Lower lobe of right lung (tissue), 2 donors: ENCODE measurements at places on chromosomes 11 and 22.

DNA sequence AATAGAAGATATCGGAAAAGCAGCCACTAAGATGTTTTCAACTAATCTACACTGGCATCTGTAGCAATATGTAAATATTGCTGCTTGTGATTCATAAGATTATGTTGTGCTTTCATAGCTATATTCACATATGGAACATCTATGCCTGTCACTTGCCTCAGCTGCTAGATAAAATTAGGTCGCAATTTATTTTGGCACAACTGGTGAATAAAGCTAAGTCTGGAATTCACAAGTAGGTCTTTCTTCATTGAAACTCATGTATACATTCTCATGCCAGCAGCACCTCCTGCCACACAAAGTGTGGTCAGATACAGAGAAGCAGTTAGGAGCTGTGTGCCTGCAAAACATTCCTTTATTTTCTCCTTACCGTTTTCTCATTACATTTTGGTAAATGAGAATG lies 543.3 kb upstream of the CHORDC1 start:
- no peak overlapping the region for H3K27ac ChIP-seq
- no peak for DNase-seq
- H3K4me3 ChIP-seq = no peak overlapping the region
- H3K4me1 ChIP-seq = no peaks in the 10 kb centered on the region
- H3K36me3 ChIP-seq = no peaks in the 10 kb centered on the region

- peaks cover 7% of the 10 kb centered on the region for H3K27me3 ChIP-seq
- H3K36me3 ChIP-seq = no peaks in the 10 kb centered on the region
- no peak for DNase-seq
- no peaks in the 10 kb centered on the region for H3K4me1 ChIP-seq
These were observed 117.1 kb downstream of the ENTHD1 start for GRCh38 chr22:39776295-39777009.

- H3K27ac ChIP-seq = peak overlapping the region; percentile 4
- peaks cover 33% of the 10 kb centered on the region for H3K4me1 ChIP-seq
- DNase-seq = no peak
These were observed 104.7 kb upstream of the E2F8 start for GRCh38 chr11:19345519-19345847.

DNA sequence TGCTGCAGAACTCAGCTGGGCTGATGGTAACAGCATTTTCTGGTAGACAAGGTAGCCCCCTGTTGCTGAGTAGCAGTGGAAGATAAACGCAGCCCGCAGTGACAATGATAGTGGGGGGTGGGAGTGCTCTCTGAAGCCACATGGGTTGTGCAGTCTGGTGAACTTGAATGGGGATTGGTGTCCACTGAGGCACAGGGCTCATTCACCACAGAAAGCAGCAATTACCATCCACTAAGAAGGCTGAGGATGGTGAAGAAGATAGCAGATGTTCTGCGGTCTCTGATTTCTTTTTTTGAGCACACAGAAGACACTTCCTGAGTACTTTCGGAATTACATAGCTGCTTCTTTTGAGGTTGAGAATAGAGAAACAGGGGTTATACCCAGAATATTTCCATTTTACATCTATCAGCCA lies 150.3 kb downstream of the LRRC4C start:
- no peaks in the 10 kb centered on the region for H3K4me1 ChIP-seq
- H3K36me3 ChIP-seq = no peaks in the 10 kb centered on the region
- no peaks in the 10 kb centered on the region for H3K27me3 ChIP-seq

DNA sequence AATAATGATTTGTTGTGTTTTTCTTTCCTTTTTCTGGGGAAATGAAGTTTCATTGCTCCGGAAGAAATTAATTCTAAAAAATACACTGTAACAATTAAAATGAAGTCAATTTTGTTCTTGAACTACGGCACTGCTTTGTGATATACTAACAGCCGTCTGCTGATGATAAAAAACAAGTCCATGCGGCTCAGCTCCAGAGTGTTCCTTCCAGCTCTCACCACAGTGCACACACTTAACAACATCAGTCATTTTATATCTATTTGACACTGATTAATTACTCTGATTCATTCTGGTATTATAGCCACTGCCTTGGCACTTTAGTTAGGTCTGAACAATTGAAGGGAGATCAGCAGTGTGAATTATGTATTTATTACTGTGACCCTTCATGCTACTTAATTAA lies 97.4 kb upstream of the SLC6A5 start:
- no peaks in the 10 kb centered on the region for H3K27me3 ChIP-seq
- H3K4me3 ChIP-seq = no peak overlapping the region
- no peak overlapping the region for H3K27ac ChIP-seq
- H3K4me1 ChIP-seq = no peaks in the 10 kb centered on the region
- H3K36me3 ChIP-seq = peaks cover 4% of the 10 kb centered on the region

GRCh38 chr22:36332623-36333332 lies 55.0 kb downstream of the MYH9 start:
- H3K27ac ChIP-seq = peak overlapping the region; percentile 90
- peak; percentile 61 for DNase-seq
- H3K4me3 ChIP-seq = peak overlapping the region; percentile 22
- no peaks in the 10 kb centered on the region for H3K27me3 ChIP-seq
- peaks cover 100% of the 10 kb centered on the region for H3K4me1 ChIP-seq

DNA sequence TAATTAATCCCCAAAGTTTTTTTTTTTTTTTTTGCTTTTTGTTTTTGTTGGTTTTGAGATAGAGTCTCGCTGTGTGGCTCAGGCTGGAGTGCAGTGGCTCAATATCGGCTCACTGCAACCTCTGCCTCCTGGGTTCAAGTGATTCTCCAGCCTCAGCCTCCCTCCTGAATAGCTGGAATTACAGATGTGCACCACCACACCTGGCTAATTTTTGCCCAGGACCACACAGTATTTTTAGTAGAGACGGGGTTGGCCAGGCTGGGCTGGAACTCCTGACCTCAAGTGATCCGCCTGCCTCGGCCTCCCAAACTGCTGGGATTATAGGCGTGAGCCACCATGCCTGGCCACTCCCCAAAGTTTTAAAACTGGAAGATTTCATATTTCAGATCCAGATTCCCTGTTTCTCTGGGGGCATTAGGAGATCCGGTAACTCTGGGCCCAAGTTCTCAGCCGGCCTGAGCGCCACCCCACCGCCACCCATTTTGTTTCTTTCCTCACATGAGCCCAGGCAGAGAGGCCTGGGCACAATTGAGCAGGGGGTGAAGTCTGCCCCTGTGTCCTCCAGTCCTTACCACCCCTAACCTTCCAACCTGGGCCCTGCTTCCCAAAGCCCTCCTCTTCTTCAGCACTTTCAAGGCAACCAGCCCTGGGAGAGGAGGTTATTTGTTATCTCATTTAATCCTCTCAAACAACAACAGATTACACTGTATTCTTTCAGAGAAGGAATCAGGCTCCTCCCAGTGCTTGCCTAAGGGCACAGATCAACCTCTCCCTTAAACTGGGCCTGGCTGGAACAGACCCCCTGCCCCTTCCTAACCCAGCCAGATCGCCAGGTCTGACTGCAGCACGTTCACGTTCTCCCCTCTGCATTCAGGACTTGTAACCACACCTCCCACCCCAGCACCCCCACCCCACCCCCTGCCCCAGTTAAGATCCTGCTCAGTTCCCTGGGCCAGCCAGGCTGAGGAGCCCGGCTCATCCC lies 1.9 kb upstream of the CSNK1E start:
- H3K27me3 ChIP-seq = no peaks in the 10 kb centered on the region
- H3K4me3 ChIP-seq = no peak overlapping the region
- peaks cover 32% of the 10 kb centered on the region for H3K4me1 ChIP-seq

GRCh38 chr11:117220568-117220967 lies 11.3 kb downstream of the PCSK7 start:
- peaks cover 45% of the 10 kb centered on the region for H3K4me1 ChIP-seq
- H3K27me3 ChIP-seq = no peaks in the 10 kb centered on the region
- no peak overlapping the region for H3K4me3 ChIP-seq
- peaks cover 97% of the 10 kb centered on the region for H3K36me3 ChIP-seq

DNA sequence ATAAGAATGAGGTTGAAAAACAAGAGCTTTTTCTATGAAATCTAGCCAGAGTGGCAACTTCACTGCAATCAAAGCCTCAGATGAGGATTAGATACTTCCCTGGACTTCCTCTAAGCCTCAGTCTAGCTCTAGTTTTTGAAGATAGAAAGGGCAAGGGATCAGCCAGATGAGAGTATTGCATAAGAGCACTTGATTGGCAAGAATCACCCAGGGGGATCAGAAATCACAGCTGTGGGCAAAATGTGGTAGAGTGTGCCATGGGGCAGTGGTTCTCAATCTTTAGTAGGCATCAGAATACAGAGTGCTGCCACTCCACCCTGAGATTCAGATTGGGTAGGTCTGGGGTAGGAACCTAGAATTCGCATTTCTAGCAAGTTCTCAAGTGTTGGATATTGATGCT lies 82.4 kb downstream of the EXT2 start:
- no peaks in the 10 kb centered on the region for H3K4me1 ChIP-seq
- no peak for DNase-seq
- no peak overlapping the region for H3K4me3 ChIP-seq

- H3K27ac ChIP-seq = no peak overlapping the region
- no peaks in the 10 kb centered on the region for H3K4me1 ChIP-seq
- H3K27me3 ChIP-seq = peaks cover 10% of the 10 kb centered on the region
These were observed 99.7 kb upstream of the TOP3B start for GRCh38 chr22:22082229-22082835.

- DNase-seq = no peak
- no peaks in the 10 kb centered on the region for H3K4me1 ChIP-seq
- no peak overlapping the region for H3K27ac ChIP-seq
- H3K36me3 ChIP-seq = no peaks in the 10 kb centered on the region
- no peak overlapping the region for H3K4me3 ChIP-seq
- H3K27me3 ChIP-seq = no peaks in the 10 kb centered on the region
These were observed 455.4 kb upstream of the CNTN5 start for GRCh38 chr11:98565311-98565710.

DNA sequence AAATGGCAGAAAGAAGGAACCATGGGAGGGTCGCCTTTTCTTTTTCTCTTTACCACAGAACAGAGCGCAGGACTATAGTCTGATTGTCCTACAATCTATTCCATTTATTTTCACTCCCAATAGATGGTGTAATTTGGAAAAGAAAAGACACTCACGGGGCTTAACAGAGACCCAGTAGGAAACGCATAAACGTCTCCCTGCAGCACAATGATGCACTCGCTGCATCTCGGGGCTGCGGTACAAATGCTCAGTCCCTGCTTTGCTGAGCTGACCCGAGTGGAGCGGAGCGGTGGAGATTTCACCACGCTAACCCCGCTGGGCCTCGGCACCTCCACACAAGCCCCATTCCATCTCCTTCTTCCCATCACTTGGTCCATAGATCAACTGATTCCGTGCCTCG lies 1.5 kb downstream of the FEZ1 start:
- H3K4me3 ChIP-seq = peak overlapping the region; percentile 62
- peaks cover 43% of the 10 kb centered on the region for H3K27me3 ChIP-seq
- DNase-seq = no peak
- no peaks in the 10 kb centered on the region for H3K36me3 ChIP-seq

DNA sequence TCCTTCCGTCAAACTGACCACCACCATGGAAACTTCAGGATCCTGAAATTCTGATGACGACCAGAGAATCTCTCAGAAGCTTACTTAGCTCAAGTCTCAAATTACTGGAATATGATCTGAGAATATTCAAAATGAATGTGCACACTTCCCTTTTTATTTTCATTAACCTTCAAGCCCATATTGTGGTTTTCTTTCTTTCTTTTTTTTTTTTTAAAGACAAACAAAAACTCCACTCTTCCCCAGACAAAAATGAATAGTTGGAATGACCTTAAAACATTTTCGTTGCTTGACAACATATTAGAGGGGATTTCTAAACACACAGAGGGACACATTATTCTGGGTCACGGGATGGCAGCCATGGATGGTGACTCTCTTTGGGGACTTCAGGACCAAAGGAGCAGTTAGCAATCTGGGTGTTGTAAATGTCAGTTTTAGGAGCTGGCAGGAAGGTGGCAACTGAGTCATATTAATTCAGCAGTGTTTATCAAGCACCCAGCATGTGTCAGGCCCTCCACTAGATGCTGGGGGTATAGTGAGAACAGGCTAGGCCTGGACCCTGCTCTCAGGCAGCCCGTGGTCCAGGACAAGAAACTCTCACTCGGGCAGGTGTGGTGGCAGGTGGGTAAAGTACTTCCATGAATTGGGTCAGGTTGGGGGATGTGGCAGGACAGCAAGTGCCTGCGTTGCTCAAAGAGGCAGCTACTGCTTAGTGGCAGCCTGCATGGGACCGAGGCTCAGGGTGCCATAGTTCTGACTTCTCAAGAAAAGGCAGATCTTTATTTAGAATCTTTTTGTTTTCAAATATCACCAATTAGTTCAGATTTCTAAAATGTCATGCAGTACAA lies 126.1 kb downstream of the HIPK3 start:
- H3K4me3 ChIP-seq = no peak overlapping the region
- DNase-seq = no peak
- H3K4me1 ChIP-seq = no peaks in the 10 kb centered on the region
- peaks cover 6% of the 10 kb centered on the region for H3K27me3 ChIP-seq
- no peaks in the 10 kb centered on the region for H3K36me3 ChIP-seq

- H3K4me1 ChIP-seq = peaks cover 28% of the 10 kb centered on the region
- H3K36me3 ChIP-seq = peaks cover 29% of the 10 kb centered on the region
- no peaks in the 10 kb centered on the region for H3K27me3 ChIP-seq
- H3K27ac ChIP-seq = no peak overlapping the region
These were observed 20.0 kb downstream of the CD82 start for GRCh38 chr11:44585421-44585820.

- H3K36me3 ChIP-seq = peaks cover 10% of the 10 kb centered on the region
- H3K4me1 ChIP-seq = peaks cover 40% of the 10 kb centered on the region
These were observed 6.3 kb downstream of the TST start for GRCh38 chr22:37012956-37013355.

GRCh38 chr22:31346733-31347250 lies 646 bp upstream of the PATZ1 start:
- no peaks in the 10 kb centered on the region for H3K27me3 ChIP-seq
- H3K27ac ChIP-seq = peak overlapping the region; percentile 92
- H3K36me3 ChIP-seq = peaks cover 15% of the 10 kb centered on the region

DNA sequence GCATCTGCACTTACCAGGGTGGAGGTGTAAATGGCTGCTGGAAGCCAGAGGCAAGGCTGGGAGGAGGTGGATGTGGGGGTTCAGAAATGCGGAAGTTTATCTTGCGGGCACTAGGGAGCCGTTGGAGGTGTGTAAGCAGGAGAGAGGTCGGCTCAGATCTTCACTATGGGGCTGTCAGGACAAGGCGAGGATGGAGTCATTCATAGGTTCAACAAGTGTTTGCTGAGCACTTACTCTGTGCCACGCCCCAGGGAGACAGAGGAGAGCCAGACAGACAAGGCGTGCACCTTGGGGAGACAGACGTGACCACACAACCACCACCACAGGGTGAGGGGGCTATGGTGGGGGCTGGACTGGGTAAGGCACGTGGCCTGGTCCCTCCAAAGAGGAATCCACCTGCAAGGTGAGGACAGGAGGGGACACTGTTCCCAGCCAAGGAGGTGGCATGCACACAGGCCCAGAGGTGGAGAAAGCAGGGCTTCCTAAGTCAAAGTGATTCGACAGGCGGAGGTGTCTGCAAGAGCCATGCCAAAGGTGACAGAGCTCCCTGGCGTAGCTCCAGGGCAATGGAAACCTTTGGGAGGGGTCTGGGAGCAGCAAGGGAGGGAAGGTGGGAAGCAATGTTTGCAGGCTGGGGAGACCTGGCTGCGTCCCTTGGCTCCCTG lies 30.8 kb upstream of the TCF20 start:
- no peaks in the 10 kb centered on the region for H3K27me3 ChIP-seq
- H3K36me3 ChIP-seq = no peaks in the 10 kb centered on the region
- H3K4me3 ChIP-seq = no peak overlapping the region
- no peak for DNase-seq

- no peaks in the 10 kb centered on the region for H3K4me1 ChIP-seq
- no peak overlapping the region for H3K4me3 ChIP-seq
- H3K27me3 ChIP-seq = no peaks in the 10 kb centered on the region
These were observed 99.1 kb upstream of the GRAMD1B start for GRCh38 chr11:123330948-123331347.

GRCh38 chr11:65709661-65710060 lies 2.4 kb upstream of the KAT5 start:
- peaks cover 31% of the 10 kb centered on the region for H3K4me1 ChIP-seq
- no peak overlapping the region for H3K27ac ChIP-seq
- H3K27me3 ChIP-seq = no peaks in the 10 kb centered on the region
- no peak for DNase-seq
